Body of pancreas (tissue), 4 donors: ENCODE measurements at places on chromosomes 1 and 21. TPM values are rescaled to one million over a fixed set of nuclear protein-coding genes. Genes with fewer than 3 reads are reported as not detected.
A peak's percentile ranks its signal among the peaks of the same experiment; 100 is the strongest.

GRCh38 chr1:178494569-178494971, 2.2 kb downstream of the CLEC20A start:
- H3K27me3 ChIP-seq: no peaks in the 10 kb centered on the region
- no peak for DNase-seq
- H3K4me1 ChIP-seq: no peaks in the 10 kb centered on the region
- H3K4me3 ChIP-seq: no peak overlapping the region
- H3K27ac ChIP-seq: no peak overlapping the region

GRCh38 chr1:65625528-65625927, 167.2 kb upstream of the PDE4B start:
- no peak overlapping the region for H3K4me3 ChIP-seq
- H3K27me3 ChIP-seq: no peaks in the 10 kb centered on the region
- peaks cover 8% of the 10 kb centered on the region for H3K4me1 ChIP-seq
- no peak overlapping the region for H3K27ac ChIP-seq

GRCh38 chr1:211511947-211512346, 20.0 kb upstream of the RD3 start:
- H3K4me1 ChIP-seq: peaks cover 26% of the 10 kb centered on the region
- no peak overlapping the region for H3K27ac ChIP-seq
- H3K4me3 ChIP-seq: no peak overlapping the region
- H3K36me3 ChIP-seq: no peaks in the 10 kb centered on the region
- DNase-seq: no peak

DNA sequence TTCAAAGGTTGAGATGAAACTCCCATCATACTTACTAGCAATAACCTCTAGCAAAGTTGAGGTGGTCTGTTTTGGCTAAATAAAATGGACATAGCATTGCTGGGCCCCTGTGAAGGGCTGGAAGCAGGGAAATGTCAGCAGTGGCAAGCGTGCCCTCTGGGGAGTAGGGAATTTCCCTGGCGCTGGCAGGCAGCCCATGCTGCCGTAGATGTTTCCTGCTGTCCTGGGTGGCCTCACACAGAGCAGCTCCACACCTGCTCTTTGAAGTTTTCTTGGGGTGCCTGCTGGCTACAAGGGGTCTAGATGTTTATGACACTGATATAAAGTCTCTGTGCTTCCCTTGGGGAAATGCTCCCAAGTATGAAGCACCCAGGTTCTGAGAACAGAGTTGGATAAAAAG, 30.2 kb downstream of the ADARB1 start:
- peaks cover 19% of the 10 kb centered on the region for H3K4me1 ChIP-seq
- H3K36me3 ChIP-seq: no peaks in the 10 kb centered on the region
- H3K27me3 ChIP-seq: no peaks in the 10 kb centered on the region
- peak; percentile 51 for DNase-seq
- H3K4me3 ChIP-seq: no peak overlapping the region

DNA sequence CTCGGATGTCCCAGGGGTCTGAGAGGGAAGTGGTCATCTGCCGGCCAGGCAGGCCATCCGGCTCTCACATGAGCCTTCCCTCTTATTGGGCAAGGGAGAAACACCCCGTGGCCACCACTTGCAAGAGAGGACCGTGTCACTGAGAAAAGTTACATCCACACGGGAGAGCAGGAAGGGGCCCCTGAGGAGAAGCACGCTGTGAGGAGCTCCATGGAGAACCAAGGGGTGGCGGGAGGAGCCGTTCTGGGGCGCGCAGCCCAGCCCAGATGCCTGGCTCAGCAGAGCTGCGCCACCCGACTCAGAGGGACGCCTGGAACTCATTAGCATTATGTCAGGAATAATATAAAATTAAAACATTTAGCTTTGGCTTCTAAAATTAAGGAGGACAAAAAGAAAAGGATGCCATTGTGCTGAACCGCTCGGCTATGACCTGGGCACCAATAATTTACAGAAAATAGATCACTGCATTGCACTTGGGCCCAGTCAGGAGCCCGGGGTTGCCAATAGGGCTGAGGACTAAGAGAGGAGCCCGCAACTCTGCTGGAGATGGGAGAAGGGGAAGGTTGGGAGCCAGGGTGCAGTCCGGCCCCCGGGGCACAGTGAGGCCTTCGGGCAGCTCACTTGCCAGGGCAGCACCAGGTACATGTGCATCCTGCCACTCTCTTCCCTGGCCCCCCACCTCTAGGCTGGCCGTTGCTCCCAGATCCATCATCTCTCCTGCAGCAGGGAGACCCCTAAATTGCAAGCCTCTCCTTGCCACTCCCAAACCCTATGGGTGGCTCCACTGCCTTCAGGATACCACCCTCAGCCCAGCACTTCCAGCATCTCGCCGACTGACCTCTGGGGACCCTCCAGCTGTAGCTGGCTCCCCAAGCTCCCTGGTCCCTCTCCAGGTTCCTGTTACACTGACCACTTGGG, 84.8 kb downstream of the DMRTB1 start:
- no peak for DNase-seq
- H3K4me1 ChIP-seq: peaks cover 14% of the 10 kb centered on the region
- H3K27ac ChIP-seq: no peak overlapping the region
- no peaks in the 10 kb centered on the region for H3K36me3 ChIP-seq
- H3K4me3 ChIP-seq: no peak overlapping the region
- no peaks in the 10 kb centered on the region for H3K27me3 ChIP-seq

- no peaks in the 10 kb centered on the region for H3K36me3 ChIP-seq
- H3K4me1 ChIP-seq: no peaks in the 10 kb centered on the region
- H3K27ac ChIP-seq: no peak overlapping the region
- no peak overlapping the region for H3K4me3 ChIP-seq
- no peaks in the 10 kb centered on the region for H3K27me3 ChIP-seq
Measured at GRCh38 chr1:192732787-192733186, 76.1 kb upstream of the RGS2 start.

DNA sequence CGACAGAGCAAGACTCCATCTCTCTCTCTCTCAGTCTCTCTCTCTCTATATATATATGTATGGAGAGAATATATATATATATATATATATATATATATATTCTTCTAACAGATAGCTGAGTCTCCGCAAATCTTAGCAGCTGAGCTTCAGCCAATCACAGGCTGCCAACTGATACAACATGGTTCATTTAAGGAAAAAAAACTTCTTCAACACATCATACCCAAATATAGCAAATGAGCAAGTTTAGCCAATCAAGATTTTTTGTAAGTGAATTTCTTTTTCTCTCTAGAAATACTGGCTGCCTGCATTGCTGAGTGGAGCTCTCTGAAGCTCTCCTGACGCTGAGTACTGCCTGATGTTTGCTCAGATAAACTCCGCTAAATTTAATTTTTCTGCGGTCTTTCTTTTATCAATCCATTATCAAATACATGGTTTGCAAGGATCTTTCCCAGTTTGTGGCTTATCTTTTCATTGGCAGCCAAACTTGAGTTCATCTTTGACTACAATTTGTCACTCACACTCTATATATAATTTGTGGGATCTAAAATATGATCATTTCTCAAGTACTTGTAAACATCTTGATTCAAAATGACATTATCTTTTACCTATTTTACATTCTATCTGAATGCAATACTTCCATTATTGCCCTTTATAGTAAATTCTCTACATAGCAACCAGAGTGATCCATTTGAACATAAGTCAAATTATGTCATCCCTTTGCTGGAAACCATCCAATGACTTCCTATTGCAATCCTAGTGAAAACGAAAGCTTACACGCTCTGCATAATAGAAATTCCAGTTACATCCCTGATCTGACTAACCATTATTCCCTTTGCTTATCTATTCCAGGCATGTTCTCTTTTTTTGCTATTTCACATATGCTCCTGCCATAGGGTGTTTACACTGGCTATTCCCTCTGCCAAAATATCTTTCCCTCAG, 2131.7 kb downstream of the MRPL39 start:
- no peaks in the 10 kb centered on the region for H3K27me3 ChIP-seq
- H3K4me1 ChIP-seq: no peaks in the 10 kb centered on the region
- no peaks in the 10 kb centered on the region for H3K36me3 ChIP-seq
- DNase-seq: no peak

GRCh38 chr1:168100315-168101002, 36.3 kb downstream of the GPR161 start:
- H3K27ac ChIP-seq: no peak overlapping the region
- H3K4me1 ChIP-seq: no peaks in the 10 kb centered on the region
- no peaks in the 10 kb centered on the region for H3K36me3 ChIP-seq
- no peaks in the 10 kb centered on the region for H3K27me3 ChIP-seq
- no peak overlapping the region for H3K4me3 ChIP-seq

DNA sequence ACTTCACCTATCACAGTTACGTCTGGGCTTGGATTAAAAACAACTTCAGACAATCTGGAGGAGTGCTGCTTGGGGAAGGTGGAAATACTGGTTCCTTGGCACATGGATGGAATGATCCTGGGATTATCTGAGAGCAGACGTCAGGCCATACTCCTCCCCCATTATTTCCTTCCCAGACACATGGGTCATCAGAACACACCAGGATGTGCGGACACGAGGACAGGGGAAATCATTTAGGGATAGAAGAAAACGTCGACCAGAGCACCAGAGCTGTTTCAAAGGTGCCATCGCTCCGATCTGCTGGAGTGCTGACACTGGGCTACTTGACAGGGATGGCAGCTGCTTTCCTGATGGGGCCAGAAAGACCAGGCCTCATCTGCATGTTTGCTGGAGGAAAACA, 31.8 kb upstream of the ANGPTL7 start:
- H3K27ac ChIP-seq: no peak overlapping the region
- no peaks in the 10 kb centered on the region for H3K27me3 ChIP-seq
- no peak for DNase-seq
- H3K4me1 ChIP-seq: no peaks in the 10 kb centered on the region

- H3K4me1 ChIP-seq: no peaks in the 10 kb centered on the region
- DNase-seq: peak; percentile 34
- H3K27me3 ChIP-seq: no peaks in the 10 kb centered on the region
- H3K36me3 ChIP-seq: no peaks in the 10 kb centered on the region
- H3K4me3 ChIP-seq: no peak overlapping the region
Measured at GRCh38 chr1:229199261-229200243, 71.4 kb upstream of the RAB4A start.

GRCh38 chr1:205247130-205247921, 19.6 kb downstream of the TMCC2 start:
- H3K4me3 ChIP-seq: no peak overlapping the region
- H3K27me3 ChIP-seq: no peaks in the 10 kb centered on the region
- H3K36me3 ChIP-seq: no peaks in the 10 kb centered on the region
- no peak for DNase-seq
- H3K27ac ChIP-seq: no peak overlapping the region
- peaks cover 14% of the 10 kb centered on the region for H3K4me1 ChIP-seq

GRCh38 chr1:33056426-33056825, 19.7 kb upstream of the AK2 start:
- H3K4me3 ChIP-seq: no peak overlapping the region
- H3K4me1 ChIP-seq: peaks cover 7% of the 10 kb centered on the region
- DNase-seq: no peak
- no peak overlapping the region for H3K27ac ChIP-seq
- no peaks in the 10 kb centered on the region for H3K27me3 ChIP-seq

- peak; percentile 56 for DNase-seq
- H3K36me3 ChIP-seq: no peaks in the 10 kb centered on the region
- H3K4me1 ChIP-seq: peaks cover 32% of the 10 kb centered on the region
- H3K27ac ChIP-seq: no peak overlapping the region
- H3K4me3 ChIP-seq: no peak overlapping the region
- H3K27me3 ChIP-seq: no peaks in the 10 kb centered on the region
Measured at GRCh38 chr1:224644553-224645154, 28.5 kb downstream of the CNIH3 start.

GRCh38 chr1:162207862-162208261, 138.4 kb downstream of the NOS1AP start:
- no peaks in the 10 kb centered on the region for H3K27me3 ChIP-seq
- peak overlapping the region; percentile 70 for H3K27ac ChIP-seq
- no peak overlapping the region for H3K4me3 ChIP-seq
- H3K36me3 ChIP-seq: no peaks in the 10 kb centered on the region
- DNase-seq: no peak

DNA sequence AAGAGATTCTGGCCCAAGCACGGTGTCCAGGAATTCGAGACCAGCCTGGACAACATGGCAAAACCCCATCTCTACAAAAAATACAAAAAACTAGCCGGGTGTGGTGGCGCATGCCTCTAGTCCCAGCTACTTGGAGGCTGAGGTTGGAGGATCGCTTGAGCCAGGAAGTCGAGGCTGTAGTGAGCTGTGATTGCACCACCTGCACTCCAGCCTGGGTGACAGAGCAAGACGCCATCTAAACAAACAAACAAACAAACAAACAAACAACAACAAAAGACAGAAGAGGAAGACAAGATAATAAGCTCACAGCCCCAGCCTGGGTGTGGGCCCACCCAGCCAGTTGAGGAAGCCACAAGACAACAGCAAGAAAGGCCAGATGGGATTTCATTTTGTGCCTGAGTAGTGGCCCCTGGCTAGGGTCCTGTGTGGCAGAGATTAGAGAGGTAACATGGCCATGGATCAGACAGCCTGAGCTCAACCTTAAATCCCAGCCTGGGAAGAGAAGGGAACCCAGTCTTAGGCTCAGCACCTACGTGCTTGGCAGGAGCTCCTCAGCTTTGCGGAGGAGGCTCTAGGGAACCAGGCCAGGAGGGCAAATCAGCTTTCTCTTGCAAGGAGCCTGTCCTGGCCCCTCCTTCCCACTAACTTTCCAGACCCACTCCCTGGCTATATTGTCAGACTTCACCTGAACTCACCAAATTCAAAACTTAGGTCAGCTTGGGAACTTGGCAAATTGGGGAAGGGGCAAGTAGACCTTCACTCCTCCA, 4.9 kb upstream of the BEST4 start:
- no peak for DNase-seq
- H3K27me3 ChIP-seq: no peaks in the 10 kb centered on the region
- no peak overlapping the region for H3K4me3 ChIP-seq
- H3K36me3 ChIP-seq: no peaks in the 10 kb centered on the region

DNA sequence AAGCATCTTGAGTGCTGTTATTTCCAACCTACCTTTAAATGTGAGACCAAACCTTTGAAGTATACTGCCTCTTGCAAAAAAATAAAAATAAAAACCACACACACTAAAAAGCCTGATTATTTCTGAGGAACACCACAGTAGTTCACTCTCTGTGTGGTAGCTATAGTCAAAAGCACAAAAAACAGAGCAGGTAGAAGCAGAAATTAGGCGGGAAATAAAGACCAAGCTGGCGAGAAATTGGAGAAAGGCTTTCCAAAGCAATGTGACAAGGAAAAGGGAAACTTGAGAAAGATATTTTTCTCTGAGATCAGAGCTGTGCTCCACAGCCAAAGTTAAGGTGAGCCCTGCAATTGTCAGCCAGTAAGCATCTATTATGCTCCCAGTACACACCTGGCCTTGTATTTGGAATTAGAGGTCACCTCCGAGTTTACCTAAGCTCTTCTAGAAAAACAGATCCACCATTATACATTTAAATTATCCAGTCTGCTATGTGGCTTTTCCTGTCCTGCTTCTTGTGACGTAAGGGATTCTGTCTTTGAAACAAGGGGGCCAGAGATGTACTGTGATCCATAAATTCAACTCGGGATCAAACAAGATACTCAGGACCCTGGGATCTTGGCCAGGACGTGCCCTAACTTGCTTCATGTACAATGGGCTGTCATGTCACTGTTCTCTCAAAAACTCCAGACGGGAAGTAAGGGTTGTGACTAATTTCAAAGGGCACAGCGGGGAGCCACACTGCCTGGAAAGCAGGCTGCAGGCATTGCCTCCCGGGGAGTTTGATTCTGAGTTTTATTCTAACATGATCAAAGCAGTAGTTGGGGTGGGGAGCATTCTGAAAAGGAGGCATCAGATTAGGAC, 39.8 kb upstream of the RAB4A start:
- no peak overlapping the region for H3K4me3 ChIP-seq
- DNase-seq: no peak
- H3K27me3 ChIP-seq: no peaks in the 10 kb centered on the region
- H3K27ac ChIP-seq: peak overlapping the region; percentile 77
- no peaks in the 10 kb centered on the region for H3K36me3 ChIP-seq

WRAP73 gene
- 7.8 TPM for total RNA-seq

IFI44 gene
- 17.6 TPM for total RNA-seq

CDA gene
- total RNA-seq: not detected

DNASE2B gene
- total RNA-seq: not detected

LGR6 gene
- not detected for total RNA-seq

LMOD1 gene
- 14.8 TPM for total RNA-seq

ZNF669 gene
- 5.9 TPM for total RNA-seq
